ENCODE measurements at places on chromosomes 3 and 15. TPM values are rescaled to one million over a fixed set of nuclear protein-coding genes. Genes with fewer than 3 reads are reported as not detected.

DNA sequence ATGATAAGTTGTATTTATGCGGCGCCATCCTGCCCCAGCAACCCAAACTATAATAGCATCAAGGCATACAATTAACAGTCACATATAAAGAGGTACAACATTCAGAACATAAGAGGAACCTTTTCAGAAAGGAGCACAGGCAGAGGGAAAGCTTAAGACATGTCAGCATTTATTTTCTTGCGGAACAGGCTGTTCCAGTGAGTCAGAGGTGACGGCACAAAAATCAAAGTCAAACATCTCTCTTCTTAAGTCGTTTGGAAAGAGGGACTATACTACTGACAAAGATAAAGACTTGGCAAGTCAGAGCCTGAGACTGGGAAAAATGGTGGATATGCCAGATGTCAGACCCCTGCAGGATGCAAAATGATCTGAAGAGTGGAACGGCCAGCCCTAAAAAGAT, 128.4 kb downstream of the CTNNB1 start:
- DNase-seq = no peak

Gene MB21D2
- 26.4 TPM for total RNA-seq

- no peak for DNase-seq
Measured at GRCh38 chr3:157384491-157384890, 52.2 kb upstream of the PTX3 start.

DNA sequence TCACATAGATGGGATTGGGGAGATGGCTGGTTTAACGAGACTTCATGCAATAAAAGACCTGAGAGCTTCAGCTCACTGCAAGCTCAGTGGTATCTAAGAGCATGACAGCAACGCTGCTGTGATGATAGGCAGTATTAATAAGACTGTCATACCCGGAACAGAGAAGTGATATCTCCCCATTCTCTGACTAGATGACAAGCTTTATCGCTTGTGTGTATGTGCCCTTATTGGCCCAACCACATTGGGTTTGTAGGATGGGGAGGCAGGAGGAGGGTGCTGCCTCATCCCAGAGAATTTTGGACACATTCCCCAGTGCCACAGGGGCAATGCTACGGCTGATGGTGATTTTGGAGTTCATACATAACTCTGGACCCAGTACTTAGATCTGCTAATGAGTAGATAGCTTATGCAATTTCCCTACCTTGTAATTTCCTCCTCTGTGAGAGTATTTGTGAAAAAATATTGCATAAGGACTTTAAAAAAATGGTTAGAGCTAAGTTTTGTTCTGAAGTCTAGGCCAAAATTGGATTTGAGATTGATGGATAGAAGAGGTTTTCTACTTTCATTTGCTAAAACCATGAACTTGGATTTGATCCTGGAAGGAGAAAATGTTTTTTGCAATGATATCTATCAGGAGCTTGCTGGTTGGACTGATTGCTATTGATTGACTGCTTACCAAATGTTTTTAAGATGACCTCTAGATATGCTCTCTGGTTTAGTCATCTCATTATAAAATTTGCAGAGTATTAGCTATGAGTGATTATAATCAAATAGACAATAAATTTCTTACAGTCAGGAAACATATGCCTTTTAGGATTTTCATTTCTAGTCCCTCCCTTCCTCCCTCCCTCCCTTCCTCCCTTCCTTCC, 14.0 kb upstream of the TMEM212 start:
- DNase-seq = no peak

Gene TNIK
- total RNA-seq = 1.0 TPM

DNA sequence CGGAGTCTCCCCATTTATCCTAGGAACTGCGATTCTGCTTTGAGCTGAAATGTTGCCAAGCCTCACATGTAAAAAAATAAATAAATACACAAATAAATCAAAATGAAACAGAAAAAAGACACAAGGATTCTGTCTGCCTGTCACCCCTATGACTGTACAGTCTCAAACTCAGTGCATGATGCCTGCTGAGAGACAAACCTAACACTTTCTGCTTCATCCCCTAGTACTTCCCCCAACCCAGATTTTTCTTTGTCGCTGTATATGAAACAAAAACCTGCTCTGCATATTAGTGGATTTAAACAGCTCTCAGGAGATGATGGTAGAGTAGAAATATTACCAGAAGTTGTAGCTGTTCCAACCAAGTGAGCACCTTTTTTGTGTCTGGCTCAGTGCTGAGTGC, 530.7 kb upstream of the CFAP20DC start:
- DNase-seq = no peak

DNA sequence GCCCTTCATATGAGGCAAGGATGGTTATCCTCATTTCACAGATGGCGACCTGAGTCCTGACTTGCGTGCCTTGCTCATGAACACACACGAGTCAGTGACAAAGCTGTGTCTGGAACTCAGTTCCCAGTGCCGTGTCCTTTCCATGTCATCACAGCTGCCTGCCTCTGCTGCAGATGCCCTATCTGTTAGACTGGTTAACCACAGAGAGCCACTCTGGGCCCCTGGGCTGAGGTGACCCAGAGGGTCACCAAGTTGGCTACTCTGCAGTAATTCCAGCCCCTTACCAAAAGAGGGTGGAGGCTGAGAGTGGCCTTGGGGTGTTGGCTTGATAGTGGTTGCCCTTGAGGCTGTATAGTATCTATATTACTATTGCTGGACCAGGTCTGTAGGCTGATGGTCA, 41.0 kb downstream of the RAB11A start:
- DNase-seq = no peak

GRCh38 chr15:88491158-88491557, 23.6 kb downstream of the MRPS11 start:
- DNase-seq = no peak

Gene WWTR1
- total RNA-seq = 53.3 TPM
